ENCODE measurements at places on chromosomes 5 and 9.

GRCh38 chr5:98209418-98209817, 564.0 kb upstream of the RGMB start:
- no peak for DNase-seq

DNA sequence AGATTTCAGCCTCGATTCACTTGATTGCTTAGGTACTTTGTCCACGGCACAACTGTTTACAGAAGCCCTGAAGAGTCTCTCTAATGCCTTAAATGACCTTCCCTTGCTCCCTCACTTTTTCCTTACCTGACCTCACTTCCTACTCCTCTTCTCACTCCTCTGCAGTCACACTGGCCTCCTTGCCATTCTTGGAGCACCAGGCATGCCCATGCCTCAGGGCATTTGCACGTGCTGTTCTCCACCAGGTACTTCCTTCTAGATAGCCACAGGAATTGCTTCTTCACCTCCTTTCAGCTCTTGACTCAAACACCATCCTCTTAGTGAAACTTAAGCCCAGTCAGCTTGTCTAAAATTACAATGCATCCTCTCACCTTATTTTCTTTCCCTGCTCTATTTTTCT, 52.4 kb upstream of the TRAF1 start:
- no peak for DNase-seq

GRCh38 chr5:122259995-122260394, 52.0 kb upstream of the SNCAIP start:
- DNase-seq = peak; percentile 83

DNA sequence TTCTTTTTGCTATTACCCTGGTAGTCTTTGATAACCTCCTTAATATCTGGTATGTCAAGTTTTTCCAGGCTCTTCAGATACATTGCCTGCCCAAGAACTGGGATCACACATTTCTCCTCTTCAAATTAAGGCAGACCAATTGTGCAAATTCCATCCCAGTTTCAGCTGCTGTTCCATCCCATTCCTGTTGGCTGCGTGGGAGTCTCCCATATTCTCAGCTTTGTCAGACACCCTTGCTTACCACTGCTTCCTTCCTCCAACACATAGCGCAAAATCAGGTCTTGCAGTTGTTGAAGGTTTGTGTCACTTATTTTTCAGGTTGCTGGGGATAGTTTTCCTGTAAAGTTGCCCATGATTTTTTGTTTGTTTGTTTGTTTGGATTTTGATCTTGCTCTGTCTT, 15.2 kb downstream of the HCN1 start:
- DNase-seq = no peak

Data from fibroblast of mammary gland (primary cell).